ENCODE measurements at places on chromosomes 13 and 19. TPM values are rescaled to one million over a fixed set of nuclear protein-coding genes. Genes with fewer than 3 reads are reported as not detected.

DNA sequence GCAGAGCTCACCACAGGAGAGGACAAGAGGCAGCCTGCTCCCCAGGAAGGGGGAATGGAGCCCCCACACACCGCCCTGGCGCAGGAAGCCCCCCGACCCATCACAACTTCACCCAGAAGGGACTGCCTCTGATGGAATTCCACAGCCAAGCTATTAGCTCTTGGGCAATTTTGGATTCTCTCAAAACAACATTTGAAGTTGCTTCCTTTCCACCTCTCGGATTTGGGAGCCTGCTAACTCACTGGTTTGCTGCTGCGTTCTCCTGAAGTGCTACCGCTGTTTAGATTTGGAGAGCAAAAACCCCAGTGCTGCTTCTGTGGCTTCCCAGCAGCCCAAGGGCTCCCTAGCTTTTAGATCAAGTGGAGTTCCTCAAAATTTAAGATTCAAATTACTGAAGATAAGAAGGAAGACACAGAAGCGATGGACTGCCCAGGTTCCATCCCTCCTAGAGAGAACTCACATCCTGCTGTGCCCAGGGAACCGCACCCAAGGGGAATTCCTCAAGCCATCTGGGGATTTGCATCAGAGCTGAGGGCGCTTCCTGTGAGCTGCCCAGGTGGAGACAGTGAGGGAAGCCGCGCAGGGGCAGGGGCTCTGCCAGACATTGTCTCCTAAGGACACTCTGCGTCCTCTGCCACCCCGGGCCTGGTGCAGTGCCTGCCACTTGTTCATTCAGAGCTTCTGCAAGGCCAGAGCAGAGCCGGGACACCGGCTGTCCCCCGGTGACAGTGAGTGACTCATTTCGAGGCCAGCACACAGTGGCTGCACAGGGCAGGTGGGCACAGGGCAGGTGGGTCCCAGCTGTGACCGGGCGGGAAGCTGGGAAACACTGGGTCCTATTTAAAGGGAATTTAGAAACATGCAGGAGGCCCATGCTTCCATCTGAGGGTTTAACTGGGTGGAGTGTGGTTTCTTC, 45.5 kb downstream of the COL4A1 start:
- H3K27me3 ChIP-seq: no peaks in the 10 kb centered on the region
- H3K27ac ChIP-seq: peak overlapping the region; percentile 84
- H3K4me3 ChIP-seq: no peak overlapping the region
- H3K36me3 ChIP-seq: no peaks in the 10 kb centered on the region
- H3K4me1 ChIP-seq: peaks cover 90% of the 10 kb centered on the region
- no peak for DNase-seq

GRCh38 chr19:15466851-15467733, 2.7 kb upstream of the RASAL3 start:
- H3K4me3 ChIP-seq: no peak overlapping the region
- no peak for DNase-seq
- no peak overlapping the region for H3K27ac ChIP-seq
- peaks cover 96% of the 10 kb centered on the region for H3K27me3 ChIP-seq
- H3K4me1 ChIP-seq: peaks cover 7% of the 10 kb centered on the region
- H3K36me3 ChIP-seq: no peaks in the 10 kb centered on the region

- H3K4me1 ChIP-seq: no peaks in the 10 kb centered on the region
- no peak overlapping the region for H3K4me3 ChIP-seq
- peaks cover 99% of the 10 kb centered on the region for H3K36me3 ChIP-seq
- no peaks in the 10 kb centered on the region for H3K27me3 ChIP-seq
These were observed 8.5 kb downstream of the ZNF557 start for GRCh38 chr19:7078008-7078407.

DNA sequence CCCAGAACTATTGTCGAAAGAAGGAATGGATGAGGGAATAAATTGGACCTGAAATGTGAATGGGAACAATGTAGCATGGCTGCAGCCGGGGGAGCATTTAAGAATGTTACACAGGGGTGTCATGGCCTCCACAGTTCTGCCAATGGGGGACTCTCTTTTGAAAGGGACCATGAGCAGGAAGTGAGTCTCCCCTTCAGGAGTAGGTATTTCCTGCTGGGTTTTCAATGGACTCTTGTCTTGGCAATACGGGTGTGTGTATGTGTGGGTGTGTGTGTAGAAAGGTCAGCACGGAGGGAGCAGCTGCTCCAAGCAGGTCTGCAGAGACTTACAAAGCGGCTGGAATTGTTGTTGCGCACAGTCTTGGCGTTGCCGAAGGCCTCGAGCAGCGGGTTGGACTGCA, 24.4 kb downstream of the MYO1F start:
- peaks cover 5% of the 10 kb centered on the region for H3K36me3 ChIP-seq
- no peaks in the 10 kb centered on the region for H3K4me1 ChIP-seq
- no peaks in the 10 kb centered on the region for H3K27me3 ChIP-seq
- H3K27ac ChIP-seq: no peak overlapping the region
- no peak for DNase-seq

KLK8 gene
- not detected for total RNA-seq

GPR42 gene
- not detected for total RNA-seq

DNA sequence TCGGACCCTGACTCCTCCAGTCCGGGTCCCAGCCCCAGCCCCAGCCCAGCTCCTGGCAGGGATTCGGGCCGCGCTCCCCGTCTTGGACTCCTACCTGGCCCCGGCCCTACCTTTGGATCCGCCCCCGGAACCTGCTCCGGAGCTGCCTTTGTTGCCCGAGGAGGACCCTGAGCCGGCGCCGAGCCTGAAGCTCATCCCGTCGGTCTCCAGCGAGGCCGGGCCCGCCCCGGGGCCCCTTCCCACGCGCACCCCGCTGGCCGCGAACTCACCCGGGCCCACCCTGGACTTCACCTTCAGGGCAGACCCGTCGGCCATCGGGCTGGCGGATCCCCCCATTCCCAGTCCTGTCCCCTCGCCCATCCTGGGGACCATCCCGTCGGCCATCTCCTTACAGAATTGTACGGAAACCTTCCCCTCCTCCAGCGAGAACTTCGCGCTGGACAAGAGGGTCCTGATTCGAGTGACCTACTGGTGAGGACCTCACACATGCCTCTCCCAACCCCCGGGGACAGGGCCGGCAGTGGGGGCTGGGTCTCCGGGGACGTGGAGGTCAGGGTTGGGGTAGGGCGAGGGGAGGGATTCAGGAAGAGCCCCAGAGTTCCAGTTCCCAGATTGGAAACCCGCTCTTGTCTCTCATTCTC, 732 bp downstream of the SELENOV start:
- peak overlapping the region; percentile 57 for H3K4me3 ChIP-seq
- no peak overlapping the region for H3K27ac ChIP-seq

DNA sequence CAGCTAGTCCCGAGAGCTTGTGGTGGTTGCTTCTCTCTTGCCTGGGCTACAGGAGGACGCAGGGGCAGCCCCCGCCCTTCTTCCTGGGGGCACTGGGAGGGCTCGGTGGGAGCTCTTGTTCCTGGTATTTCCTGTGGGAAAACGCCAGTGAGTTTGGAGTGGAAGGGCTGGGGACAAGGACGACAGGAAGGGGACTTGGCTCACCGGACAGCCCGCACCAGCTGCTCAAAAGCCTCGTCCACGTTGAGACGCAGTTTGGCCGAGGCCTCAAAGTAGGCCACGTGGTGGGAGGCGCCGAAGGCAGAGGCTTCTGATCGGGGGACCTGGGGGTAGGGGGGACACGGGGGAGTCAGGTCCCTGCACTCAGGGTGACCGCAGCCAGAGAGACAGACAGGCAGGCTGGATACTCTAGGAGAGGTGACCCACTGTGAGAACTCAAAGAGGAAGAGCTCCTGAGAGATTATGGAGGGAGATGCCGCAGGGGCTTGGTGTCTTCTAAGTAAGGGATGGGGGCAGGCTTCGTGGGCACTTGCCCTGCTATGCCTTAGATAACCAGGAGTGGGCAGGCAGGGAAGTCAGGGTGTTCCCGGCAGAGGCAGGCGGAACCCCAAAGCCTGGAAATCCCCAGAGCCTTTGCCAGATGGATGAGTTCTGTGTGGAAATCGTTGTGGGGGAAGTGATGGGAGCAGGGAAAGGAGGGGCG, 4.3 kb downstream of the RRAS start:
- H3K36me3 ChIP-seq: peaks cover 23% of the 10 kb centered on the region
- no peak overlapping the region for H3K4me3 ChIP-seq
- DNase-seq: no peak
- H3K4me1 ChIP-seq: peaks cover 73% of the 10 kb centered on the region
- H3K27me3 ChIP-seq: no peaks in the 10 kb centered on the region
- peak overlapping the region; percentile 65 for H3K27ac ChIP-seq

All from left ventricle myocardium inferior (tissue), 1 donor.